Stimulated activated CD8-positive, alpha-beta memory T cell treated with anti-CD3 and anti-CD28 coated beads, Interleukin-15, amount 100 ng/mL, for 48 hours (primary cell): ENCODE measurements at places on chromosomes 2 and 18.

DNA sequence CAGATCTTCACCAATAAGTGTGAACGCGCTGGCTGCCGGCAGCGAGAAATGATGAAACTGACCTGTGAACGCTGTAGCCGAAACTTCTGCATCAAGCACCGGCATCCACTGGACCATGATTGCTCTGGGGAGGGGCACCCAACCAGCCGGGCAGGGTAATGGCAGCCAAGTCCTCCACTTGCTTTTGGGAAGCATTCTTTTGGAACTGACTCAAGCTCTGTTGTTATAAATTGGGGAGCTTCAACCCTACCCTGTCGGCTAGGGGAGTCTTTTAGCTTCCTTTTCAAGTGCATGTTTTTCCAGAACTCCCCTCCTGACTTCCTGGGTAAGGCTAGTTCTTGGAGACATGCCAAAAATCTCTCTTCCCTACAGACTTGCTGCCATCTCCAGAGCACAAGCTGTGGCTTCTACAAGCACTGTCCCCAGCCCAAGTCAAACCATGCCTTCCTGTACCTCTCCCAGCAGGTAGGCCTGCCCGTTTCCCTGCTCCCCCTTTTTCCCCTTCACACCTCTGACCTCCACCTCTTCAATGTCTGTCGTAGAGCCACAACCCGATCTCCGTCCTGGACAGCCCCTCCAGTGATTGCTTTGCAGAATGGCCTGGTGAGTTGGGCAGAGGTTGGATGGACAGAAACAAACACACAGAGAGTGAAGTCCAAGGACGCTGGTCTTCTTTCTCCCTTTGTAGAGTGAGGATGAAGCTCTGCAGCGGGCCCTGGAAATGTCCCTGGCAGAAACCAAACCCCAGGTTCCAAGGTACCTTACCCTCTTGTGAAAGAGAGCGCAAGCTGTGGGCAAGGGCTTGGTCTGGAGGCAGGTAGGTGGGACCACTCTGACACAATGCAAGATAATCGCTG lies 1.5 kb downstream of the ZFAND2B start:
- DNase-seq: no peak

DNA sequence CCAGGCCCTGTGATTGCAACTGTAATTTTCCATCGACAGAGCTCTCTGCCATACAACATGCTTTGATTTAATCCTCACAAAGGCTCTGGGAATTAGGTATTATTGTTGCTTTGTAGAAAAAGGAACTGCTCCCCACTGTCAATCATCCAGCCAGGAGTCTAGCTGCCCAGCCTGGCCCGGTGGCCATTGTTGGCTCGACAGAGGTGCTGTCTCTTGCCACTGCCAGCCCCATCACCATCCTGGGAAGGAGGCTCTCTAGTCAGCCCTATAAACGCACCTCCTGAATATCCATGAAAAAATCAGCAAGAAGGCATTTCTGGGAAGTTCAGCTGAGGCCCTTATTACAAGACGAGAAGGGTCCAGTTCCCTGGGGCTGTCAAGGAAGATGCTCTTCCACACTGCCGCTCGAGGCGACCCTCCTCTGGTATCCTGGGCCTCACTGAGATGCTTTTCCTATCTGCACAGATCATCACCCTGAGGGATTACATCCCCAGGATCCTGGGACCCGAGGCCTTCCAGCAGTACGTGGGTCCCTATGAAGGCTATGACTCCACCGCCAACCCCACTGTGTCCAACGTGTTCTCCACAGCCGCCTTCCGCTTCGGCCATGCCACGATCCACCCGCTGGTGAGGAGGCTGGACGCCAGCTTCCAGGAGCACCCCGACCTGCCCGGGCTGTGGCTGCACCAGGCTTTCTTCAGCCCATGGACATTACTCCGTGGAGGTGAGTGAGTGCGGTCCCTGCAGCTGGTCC lies 71.0 kb downstream of the TPO start:
- no peak for DNase-seq

- DNase-seq: no peak
Measured at GRCh38 chr2:123380370-123380935, 644.6 kb upstream of the CNTNAP5 start.

DNA sequence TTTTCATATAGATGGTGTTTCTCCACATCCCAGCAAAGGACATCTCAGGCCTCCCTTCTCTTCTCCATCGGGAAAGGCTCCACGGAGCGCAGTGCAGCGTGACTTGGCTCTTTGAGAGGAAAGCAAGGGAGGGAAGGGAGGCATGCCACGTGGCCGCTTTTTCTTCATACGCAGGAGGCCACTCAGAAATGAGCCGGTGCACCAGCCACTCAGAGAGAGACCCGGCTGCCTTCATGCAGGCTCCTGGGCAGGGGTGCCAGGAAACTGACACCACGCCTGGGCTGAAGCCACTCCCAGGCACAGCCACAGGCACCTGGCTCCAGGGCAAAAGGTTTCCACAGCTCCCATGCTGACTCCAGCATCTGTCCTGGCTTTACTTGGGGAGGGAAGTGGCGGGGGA lies 11.1 kb upstream of the LOXHD1 start:
- DNase-seq: no peak

DNA sequence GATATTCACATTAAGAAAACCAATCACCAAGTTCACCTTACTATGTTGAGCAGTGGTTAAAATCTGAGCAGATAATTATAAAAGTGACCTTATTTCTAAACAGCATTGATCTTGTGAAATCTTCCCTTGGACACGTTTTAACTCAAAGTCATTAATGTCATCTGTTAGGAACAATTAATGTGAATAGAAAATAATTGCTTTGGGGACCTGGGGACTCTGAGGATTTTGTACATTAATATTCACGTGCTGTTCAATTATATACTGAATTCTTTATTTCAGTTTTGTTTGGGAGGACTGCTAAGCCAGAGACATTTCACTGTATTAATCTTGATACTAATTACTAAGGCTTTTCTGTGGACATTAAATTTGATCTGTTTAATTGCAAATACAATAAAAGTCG lies 127.1 kb upstream of the LYPD1 start:
- DNase-seq: no peak

DNA sequence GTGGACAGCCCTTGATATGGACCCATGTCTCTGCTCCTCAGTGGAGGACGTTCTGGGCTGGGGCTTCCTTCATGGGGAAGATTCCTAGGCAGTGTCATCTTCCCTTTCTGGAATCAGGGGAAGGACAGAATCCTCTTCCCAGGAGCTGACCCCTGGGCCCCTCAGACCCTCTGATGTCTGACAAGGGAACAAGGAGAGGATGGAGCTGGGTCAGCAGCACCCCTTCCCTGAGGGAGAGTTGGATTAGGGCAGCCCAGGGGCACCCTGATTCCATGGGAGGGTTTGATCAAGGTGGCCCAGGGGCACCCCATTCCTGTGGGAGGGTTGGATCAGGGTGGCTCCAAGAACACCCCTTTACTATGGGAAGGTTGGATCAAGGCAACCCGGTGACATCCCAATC lies 86.5 kb downstream of the ACKR3 start:
- DNase-seq: no peak

- peak; percentile 75 for DNase-seq
Measured at GRCh38 chr2:96556441-96557330, 20.1 kb downstream of the ARID5A start.

DNA sequence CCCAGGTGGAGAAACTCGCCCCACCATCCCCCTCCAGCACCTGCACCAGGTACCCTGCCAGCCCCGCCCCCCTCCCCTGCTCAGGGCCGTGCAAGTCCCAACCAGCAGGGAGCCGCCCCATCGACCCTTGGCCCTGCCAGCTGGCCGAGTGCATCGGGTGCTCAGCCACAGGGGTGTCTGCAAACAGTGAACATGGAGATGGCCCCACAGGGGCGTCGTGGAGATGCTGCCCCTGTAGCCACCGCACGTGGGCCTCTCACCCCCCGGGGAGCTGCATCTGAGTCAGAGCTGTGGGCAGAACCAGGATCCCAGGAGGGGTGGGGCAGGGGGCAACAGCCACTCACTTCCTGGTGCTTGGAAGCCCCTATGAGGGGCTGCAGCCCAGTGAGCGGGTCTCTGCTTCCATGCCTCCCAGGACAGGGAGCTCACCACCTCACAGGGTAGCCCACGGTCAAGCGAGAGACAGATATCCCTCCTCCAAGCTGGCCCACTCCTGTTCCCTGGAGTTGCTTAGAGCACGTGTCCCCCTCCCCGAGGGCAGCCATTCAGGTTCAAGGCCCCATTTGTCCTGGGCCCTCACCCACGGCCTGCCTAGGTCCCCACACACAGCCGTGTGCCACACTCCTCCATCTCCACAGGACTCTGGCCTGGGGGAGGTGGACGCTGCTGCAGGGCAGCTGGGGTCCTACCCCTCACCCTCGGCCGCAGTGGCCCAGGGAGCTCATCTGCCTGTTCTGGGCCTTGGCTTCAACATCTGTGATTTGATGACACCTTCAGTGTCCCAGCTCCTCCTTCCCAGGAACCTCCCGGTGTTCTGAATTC lies 1.1 kb upstream of the MAB21L4 start:
- no peak for DNase-seq

DNA sequence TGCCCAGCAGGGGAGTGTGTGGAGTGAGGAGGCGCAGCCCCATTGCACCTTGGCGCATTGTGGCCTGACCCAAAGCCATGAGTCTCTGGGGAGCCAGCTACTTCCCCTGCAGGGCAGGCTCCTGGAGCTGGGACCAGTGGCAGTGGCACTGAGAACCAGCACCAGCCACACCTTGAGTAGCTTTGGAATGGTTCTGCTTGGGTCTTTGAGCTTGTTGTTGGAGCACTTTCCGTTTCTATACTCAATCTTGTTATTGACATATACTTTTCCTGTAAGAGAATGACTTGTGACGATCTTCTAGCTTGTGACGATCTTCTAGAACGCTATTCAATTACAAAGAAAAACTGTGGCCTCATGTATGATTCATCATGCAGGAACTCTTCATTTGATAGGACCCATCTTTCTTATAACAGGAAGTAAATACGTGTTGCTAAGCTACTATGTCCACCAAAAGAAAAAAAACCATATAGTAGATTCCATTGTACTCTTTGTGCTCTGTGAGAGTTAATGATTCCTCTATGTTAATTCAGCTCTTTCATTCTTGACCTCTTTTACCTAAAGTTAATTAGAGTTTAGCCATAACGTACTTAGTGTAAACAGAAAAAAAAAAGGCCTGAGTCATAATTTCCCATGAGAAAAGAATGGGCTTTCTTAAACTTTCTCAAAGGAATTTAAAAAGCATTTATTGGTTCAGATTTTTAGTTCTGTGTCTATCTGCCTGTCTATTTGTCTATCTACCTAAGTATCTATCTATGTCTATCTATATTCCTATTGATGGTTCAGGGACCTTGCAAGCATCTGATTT lies 113.1 kb downstream of the GATA6 start:
- DNase-seq: no peak

DNA sequence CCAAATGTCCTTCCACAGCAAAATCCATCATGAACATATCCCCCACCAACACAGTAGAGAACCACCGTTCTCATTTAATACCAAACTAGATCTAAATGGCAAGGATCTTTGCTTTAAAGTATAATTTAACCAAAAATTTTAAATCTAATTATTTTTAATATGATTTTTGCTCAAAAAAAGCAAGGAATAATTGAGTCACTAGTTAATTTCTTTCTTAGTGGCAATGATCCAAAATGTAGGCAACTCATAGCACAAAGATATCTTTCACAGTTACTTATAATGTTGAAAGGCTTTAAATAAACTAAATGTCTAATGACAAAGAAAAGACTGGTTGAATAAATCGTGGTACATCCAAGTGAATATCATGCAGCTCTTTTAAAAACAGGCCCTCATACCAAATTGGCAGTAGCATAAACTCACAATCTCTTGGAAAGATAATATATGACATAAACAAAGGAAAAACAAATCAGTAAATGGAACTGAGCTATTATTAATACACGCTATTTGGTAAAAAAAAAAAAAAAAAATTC lies 20.3 kb downstream of the PTPN2 start:
- DNase-seq: no peak

DNA sequence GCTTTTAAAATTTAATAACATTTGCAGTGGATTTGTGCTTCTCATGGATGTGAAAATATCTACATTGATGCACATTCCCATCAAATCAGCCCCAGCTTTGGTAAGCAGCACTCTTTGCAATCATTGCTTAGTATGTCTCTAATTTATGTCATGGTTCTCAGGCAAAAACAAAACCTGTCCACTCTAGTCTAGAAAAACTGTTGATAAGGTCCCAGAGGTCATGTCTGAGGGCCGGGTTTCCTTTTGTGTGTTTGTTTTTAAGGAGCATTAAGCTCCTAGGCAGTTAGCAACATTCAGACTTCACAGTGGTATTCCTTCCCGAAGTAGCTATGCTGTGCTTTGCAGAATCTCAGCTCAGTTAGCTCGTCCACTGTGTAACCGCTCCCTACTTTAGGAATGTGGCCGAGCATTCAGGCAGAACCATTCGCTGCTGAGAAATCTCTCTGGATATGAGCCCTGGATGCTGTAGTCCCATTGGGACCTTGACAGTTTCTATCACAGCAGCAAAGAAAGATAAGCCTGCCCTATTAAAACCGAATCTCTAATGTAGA lies 4.0 kb downstream of the DIPK1C start:
- no peak for DNase-seq

GRCh38 chr18:44857744-44858491 lies 177.2 kb downstream of the SETBP1 start:
- DNase-seq: no peak

DNA sequence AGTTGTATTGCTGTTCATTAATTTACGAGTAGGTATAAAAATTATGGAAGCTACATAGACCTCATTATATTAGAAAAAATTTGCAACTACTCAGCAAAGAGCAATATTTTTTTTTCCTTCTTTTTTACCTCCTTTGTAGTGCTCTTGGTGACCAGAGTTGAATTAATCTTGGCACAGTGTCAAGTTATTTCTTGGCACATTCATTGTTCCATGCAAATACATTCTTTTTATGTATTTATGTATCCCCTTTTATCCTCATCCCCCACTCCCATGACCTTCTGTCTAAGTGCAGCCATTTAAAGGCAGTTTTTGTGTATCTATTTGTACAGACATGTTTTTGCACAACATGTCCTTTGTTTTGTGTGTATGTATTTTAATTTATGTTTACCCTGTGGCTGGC lies 224.5 kb downstream of the CCDC102B start:
- no peak for DNase-seq

GRCh38 chr2:100852447-100852846 lies 32.5 kb downstream of the NPAS2 start:
- no peak for DNase-seq

- DNase-seq: no peak
Measured at GRCh38 chr18:50548160-50548559, 11.7 kb upstream of the MAPK4 start.

DNA sequence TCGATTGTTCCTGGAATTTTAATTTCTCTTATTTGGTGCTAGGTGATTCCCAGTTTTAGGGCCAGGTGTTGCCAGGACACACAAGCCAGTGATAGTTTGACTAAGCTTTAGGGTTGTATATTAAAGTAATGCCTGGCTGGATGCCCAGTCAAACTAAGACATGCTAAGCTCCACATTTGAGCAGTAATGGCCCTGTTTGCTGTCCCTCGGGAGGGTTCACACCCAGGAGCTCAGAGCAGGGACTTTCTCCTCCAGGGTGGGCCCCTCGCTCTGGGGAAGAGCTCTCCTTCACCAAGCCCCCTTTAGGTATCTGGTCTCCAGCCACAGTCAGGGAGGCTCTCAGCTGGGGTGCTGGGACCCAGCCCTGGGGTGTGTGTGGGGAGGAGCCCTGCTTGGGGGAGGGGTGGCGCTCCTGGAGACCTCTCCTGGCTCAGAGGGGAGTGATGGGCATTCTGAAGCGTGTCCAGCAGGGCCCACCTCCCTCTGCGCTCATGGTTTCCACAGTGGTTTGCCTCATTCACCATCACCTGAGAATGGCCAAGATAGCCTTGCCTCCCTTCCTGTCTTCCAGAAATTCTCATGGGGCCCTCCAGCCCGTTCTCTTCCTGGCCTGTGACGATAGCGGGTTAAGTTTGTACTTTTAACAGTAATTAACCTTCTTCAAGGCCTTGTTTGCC lies 31.7 kb downstream of the INPP4A start:
- DNase-seq: no peak

- peak; percentile 72 for DNase-seq
Measured at GRCh38 chr2:232327105-232328031, 51.2 kb upstream of the ALPP start.
